Fibroblast of gingiva (primary cell): ENCODE measurements at places on chromosomes 7 and 10.

GRCh38 chr10:113993489-113993991 lies 50.1 kb upstream of the ADRB1 start:
- peak; percentile 71 for DNase-seq

DNA sequence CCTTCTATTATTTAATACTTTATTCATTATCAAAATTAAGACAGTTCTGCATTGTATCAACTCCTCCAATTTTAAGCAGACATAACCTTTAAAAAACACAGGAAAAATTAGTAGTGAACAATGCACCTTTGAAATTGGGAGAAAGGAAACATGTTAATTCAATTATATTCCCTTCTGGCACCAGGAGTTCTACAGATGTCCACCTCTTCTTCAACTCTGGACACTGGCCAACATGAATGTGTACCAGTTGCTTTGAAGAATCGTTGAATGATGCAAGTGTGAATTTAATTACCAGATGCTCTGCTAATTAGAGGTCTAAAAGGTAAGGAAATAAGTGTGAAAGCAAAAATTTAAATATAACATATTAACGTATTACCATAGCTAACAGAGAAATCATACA lies 206.7 kb upstream of the IGFBP3 start:
- no peak for DNase-seq

- DNase-seq, result no peak
These were observed 38.4 kb downstream of the TAF3 start for GRCh38 chr10:7856678-7857077.

DNA sequence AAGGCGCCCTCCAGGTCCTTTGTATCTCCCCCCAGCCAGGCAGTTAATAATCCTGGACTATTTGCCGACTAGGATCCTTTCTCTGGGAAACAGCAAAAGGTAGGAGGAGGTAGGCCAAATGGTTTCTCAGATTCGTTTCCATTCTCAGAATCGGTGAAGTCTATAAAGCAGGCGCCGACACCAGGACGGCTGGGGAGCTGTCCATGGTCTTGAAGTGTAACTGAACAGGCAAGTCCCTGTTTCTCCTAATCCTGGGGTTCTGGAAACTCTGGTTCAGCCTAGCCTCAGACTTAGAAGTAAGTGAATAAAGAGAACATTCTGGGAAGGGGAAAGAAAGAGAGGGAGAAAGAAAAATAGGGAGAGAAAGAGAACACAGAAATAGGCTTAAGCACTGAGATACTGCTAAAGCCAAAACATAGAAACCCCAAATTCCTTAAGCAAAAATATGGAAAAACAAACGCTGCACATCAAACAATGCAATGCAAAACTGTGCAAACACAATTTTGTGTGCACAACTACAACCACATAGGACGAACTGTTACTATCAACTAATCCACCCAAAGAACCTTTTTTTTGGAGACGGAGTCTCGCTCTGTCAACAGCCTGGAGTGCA lies 11.1 kb upstream of the INA start:
- peak; percentile 57 for DNase-seq

GRCh38 chr10:121615435-121615793 lies 17.2 kb upstream of the FGFR2 start:
- no peak for DNase-seq

GRCh38 chr10:5890452-5890915 lies 441 bp downstream of the FBH1 start:
- DNase-seq, result no peak

DNA sequence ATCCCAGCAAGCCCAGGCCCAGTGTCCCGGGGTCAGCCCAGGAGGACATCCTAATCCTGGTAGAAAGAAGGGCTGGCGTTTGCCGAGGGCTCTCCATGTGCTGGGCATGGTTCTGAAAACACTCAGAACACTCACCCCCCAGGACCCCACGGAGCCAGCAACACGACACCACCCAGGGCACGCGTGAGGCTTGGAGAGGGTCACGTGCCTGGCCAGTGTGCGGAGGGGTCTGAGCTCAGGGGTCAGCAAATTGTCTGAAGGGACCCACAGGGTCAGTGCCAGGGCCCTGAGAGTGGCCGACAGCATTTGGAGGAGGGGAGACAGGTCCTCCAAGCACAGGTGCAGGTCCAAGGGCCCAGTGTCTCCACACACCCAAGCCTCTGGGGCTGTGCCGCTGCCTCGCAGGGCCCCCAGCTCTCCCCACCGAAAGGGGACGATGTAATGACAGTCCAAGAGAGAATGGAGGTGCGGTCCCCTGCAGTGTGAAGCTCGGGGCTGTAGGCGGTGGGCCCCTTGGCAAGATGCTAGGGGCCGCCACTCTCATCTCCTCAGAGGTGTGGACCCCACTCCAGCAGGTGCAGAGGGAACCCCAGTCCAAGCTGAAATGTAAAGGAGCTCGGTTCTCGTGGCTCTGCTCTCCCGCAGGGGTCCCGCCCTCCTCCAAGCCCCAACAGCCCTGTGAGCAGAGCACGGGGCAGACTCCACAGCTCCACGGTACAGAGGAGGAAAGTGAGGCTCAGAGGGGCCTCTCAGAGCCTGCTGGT lies 7.8 kb downstream of the FOXL3 start:
- no peak for DNase-seq

DNA sequence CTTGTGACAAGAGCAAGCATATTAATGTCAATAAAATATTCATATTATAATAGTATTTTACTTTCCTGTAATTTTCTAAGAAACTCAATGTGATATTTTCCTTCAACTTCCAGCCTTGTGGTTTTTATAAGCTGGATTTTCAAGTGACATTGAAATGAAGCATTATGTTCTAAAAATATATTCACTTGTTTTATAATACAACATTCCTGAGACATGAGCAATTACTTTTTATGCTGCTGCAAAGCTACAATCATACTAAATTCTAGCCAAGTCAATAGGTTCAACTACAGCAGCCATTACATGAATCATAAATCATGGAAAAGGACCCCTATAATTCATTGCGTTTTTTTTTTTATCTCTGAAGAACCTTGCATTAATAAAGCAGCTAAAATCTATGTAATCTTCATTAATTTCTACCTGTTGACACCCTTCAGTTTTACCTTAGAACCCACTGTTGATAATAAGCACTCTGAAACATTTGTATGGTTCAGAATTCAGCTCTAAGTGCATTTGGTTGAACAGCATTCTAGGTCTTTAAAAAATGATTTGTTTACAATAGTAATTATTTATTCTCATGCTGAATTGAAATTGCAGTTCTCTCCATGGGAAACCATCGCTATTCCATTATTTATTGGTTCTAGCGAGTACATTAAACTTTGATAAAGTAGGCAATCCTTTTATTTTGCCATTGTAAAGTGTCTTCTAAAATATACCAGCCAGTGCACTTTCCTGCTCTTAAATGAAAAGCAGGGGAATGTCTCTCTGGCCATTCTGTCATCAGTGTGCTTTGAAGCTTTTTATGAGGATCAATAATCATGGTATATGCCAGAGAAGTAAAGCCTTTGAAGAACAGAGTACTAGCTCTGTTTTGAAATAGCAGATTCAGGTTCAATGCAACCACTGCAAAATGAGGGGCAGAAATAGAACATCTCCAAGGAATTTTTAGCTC lies 132.6 kb downstream of the GNAT3 start:
- peak; percentile 35 for DNase-seq

- no peak for DNase-seq
These were observed 200.3 kb downstream of the PRPF18 start for GRCh38 chr10:13787015-13787421.

DNA sequence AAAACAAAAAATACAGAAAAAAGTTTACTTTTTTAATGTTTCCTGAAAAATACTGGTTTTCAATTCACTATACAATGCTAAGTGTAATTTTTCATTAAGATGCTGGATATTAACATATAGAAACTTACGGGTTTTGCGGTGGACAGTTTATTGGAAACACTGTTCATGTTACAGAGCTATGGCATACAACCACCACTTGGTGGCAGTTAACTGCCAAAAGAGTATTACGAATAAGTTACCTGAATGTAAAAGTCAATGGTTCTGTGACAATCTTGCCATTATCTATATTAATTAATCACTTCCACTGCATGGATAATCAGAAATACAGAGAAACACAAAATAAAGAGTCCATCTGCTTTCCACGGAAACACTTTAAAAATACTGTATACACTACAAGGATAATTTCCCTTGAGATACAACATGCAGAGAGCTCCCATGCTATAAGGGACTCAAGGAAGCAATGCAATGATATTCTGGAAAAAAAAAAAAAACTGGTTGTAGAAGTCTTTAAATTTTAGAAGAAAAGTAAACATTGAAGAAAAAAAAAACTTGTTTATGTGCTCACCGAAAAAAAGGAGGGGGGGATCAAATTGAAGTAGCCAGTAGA lies 97.0 kb downstream of the TPK1 start:
- peak; percentile 14 for DNase-seq

- DNase-seq, result no peak
These were observed 3.4 kb upstream of the TAS2R60 start for GRCh38 chr7:143439866-143440265.

DNA sequence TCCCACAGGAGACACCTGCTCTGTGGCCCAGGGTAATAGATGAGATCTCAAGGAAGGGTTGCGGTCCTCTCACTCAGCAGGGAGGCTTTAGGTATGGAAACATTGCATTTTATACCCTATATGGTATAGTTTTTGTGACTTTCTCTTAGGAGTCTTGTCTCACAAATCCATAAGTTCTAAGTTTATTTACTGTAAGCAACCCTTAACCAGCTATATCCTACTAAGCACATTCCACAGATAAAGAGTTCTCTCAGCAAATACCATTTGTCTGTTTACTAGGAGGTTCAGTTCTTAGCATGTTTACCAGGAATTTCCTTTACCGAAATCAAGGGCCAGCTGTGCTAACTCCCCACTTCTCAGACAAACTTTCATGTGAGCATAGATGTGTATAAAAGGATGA lies 66.9 kb downstream of the ANLN start:
- no peak for DNase-seq

- DNase-seq, result no peak
These were observed 101.2 kb downstream of the GRB10 start for GRCh38 chr7:50681432-50682045.

DNA sequence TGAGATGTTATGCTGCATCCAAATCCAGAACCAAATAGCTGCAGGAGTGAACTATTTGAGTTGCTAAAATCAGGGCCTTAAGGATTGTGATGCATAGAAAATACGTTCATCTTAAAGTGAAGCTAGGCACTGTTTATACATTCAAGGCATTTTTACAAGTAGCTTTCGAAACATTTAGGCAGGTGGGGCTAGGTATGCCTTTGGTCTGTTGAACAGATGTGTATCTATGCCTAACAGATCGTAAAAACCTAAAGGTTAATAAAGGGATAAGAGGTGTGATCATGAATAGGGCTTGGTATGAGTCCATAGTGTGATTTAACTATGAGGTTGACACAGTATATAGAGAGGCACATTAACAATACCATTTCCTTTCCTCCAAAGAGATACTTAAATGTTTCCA lies 262.5 kb downstream of the SEMA3D start:
- DNase-seq, result no peak

- no peak for DNase-seq
These were observed 23.7 kb downstream of the PRKAR2B start for GRCh38 chr7:107068156-107068555.
